ENCODE measurements at places on chromosomes 5 and 9.
A peak's percentile ranks its signal among the peaks of the same experiment; 100 is the strongest.

DNA sequence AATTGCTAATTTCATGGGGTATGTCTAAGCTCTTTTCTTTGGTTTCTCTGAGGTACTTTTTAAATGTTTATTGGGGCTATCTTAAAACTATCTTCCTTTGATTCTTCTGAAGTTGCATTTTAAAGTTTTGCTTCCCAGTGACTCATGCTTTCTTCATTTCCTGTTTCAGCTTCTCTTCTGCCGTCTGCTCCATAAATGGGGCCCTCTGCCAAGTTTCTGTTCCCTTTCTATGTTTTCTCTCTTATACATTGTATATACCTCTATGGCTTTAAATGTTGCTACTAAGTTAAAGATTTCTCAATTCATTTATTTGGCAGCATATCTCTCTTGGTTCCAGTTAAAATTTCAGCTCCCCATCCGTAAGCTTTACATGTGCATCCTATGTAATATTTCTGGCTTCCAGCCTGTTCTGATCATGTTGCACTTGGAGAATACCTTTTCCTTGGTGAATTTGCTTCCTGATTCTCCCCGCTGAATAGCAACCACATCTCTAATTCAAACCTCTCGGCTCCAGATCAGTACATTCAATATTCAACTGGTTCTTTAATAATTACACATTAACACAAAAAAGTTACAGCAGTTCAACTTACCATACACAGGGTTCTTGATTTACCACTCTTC, 125.3 kb downstream of the ST8SIA4 start:
- no peak for DNase-seq

DNA sequence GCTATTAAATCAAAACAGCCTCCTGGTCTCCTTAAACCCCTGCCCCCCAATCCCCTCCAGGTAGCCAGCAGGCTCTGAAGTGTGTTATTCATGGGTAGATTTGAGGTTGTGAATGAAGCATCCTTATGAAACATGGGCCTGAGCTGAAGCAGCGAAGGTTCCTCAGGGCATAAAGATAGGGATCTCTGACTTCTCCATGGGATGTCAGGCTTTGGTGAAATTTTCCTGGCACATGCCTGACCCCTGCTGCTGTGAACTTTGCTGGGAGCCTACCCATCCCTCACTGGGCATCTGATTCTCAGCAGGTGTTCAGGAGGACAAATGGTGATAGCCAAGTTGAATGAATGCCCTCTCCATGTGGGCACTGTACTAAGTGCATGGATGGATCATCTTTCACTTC, 250.3 kb downstream of the ASTN2 start:
- no peak for DNase-seq

DNA sequence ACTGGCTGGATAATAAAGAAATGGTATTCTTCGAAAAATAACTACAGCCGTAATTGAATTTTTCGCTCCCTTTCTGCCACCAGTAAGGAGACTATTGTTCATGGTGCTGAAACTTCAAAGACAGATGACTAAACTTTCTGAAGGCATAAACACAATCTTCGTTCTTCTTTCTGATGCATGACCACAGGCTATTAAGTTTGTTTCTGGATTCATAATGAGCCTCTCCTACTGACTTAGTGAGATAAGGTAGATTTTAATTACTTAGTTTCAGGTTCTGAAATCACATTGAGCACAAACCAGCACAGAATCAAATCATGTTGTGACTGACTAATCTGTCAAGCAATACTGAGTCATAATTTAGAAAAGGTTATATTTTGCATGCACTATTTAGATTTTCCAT, 441.8 kb upstream of the CCNG1 start:
- DNase-seq = no peak

- DNase-seq = no peak
These were observed 6.6 kb downstream of the TLN1 start for GRCh38 chr9:35725362-35725761.

DNA sequence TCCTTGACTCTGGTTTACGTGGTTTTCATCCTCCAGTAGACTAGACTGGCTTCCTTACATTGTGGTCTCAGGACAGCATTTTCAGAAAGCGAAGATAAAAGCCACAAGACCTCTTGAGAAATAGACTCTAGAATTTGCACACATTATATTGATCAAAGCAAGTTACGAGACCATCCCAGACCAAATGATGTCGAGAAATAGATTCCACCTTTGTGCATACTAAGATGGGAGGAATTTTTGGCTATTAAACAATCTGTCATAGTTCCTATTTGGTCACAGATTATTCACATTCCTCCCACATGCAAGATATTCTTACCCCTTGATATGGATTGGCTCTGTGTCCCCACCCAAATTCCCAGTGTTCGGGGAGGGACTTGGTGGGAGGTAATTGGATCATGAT, 65.6 kb downstream of the TEX10 start:
- DNase-seq = no peak

DNA sequence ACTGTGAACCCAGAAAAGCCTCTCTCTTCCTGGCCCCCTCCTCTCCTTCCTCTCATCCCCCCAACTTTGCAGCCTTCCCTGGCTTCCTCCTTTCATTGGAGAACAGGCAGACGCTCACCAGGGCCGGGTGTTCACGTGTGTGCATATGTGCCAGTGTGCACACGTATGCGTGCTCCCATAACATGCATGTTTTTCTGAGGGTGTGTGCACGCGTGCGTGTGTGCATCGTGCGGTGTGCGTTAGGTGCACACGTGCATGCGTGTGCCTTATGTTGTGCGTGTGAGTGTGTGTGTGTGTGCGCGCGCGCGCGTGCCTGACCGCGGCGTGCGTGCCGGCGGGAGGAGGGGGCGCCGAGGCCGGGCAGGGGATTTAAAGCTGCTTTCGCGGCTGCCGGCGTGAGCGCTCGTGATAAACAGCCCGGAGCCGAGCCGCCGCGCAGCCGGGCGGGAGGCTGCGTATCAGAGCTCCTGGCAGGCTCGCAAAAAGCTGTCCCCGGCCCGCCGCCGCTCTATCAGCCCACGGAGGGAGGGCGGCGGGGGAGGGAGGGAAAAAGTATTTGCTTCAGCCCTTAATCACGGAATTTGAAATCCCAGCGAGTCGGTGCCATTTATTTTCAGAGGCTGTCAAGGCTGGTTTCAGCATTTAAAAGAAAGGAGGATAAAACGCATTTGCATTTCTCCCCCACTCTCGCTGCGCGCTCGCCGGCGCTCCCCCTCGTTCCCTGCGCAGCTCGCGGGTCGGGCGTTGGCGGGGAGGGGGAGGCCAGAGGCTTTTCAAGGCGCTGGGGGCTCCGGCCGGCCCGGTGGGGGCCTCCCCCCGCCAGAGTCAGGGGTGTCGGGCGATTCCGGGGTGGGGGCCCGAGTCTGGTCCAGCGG, 183.9 kb downstream of the C9orf50 start:
- peak; percentile 48 for DNase-seq

DNA sequence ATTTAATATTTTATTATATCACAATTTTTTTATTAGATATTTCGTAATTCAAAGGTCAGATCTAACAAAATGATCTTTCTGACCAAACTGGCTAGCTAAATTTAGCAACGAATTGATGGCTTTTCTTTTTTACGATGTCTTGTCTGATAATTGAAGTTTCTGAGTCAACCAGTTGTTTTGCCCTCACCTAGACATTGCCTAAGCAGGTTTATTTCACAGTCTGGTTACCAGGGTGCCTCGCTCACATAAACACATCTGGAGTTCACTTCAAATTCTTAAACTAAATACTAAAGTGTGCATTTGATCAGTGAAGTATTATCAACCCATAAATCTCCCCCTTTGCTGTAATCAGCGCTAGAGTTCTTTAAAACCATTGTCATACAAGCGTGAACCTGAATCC, 448.3 kb downstream of the TLE4 start:
- DNase-seq = no peak

DNA sequence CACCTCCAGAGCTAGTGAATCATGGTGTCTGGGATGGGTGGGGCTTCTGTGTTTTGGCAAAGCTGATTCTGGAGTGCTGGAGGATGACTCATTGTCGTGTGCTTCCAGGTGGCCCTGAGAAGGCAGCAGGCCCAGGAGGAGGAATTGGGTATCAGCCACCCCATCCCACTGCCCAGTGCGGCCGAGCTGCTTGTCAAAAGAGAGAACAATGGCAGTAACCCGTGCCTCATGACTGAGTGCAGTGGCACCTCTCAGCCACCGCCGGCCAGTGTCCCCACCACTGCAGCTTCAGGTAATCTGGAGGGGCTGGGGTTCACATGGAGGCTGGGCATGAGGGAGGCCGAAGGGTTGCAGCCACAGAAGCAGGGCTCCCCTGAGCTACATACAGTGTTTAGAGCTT, 5.4 kb downstream of the DMRT1 start:
- DNase-seq = no peak

GRCh38 chr5:120901199-120901598, 437.1 kb downstream of the PRR16 start:
- no peak for DNase-seq

- DNase-seq = no peak
These were observed 797 bp downstream of the TOR2A start for GRCh38 chr9:127734247-127734746.

- DNase-seq = no peak
These were observed 65.2 kb upstream of the RANBP3L start for GRCh38 chr5:36366883-36367282.

GRCh38 chr5:9233712-9234111, 312.2 kb downstream of the SEMA5A start:
- no peak for DNase-seq

DNA sequence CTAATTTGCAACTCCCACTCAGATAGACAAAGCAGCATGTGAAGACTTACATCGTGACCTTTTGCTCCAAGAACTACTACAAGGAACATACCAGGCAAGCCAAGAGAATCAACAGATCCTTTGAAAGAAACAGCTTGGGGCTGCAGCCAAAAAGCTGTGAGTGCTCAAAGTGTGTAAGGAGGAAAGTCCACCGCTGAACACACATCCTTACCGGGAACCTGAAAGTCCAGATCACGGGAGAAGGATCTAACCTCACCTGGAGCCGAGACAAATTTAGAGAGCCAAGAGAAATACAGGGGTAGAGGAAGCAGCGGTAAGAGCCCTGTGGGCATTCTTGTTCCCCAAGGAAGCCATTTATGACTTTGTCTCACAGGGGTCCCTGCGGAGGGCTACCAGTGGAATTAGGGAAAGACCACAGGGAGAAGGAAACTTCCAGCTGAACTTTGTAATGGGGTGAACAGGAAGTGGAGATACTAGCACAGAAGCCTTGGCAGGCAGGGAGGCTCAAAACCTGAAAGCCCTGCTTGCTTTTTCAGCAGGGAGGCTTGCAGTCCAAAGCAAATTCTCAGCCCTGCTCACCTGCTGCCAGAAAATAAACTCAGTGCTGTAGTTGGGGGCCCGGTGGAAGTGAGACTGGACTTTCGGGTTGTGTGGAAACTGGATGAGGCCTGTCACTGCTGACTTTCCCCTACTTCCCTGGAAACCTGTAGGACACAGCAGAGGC, 350.2 kb downstream of the DTWD2 start:
- no peak for DNase-seq

- no peak for DNase-seq
These were observed 3.7 kb upstream of the RNF44 start for GRCh38 chr5:176540956-176541337.

- DNase-seq = no peak
These were observed 54.6 kb upstream of the ECM2 start for GRCh38 chr9:92590377-92590776.

- no peak for DNase-seq
These were observed 216.6 kb downstream of the SGCD start for GRCh38 chr5:156543348-156544145.

GRCh38 chr9:5571629-5572232, 57.2 kb upstream of the RIC1 start:
- DNase-seq = no peak

DNA sequence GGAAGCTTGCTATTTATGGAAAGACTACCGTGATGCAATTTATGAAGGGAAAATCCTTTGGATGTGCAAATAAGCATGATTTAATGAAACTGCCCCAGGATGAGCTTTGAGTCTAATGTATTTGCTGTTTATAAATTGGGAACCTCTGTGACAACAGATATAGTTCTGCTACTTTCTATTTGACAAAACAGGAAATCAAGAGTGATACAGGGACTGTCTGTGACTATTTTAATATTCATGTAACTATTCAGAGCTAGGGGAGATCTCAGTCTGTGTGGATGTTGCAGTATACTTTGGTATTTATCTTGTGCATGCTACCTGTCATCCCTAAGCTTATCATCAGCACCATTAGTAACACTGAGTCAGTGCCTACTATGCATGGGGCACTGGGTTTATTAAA, 132.1 kb downstream of the PDZD2 start:
- DNase-seq = no peak

DNA sequence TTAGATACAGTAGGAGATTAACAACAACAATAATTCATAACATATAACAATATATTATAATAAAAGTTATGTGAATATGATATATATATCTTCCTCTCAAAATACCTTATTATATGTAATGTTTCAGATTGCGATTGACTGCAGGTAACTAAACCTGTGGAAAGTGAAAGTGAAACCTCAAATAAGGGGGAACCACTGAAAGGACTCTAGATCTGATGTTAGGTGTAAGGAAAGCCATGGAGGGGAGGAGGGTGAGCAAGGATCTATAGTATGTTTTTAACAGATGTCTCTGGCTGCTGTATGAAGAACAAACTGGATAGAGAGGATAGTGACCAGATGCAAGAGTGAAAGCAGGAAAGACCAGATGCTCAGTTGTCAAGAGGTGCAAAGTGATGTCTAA, 5.8 kb upstream of the FSTL4 start:
- no peak for DNase-seq

DNA sequence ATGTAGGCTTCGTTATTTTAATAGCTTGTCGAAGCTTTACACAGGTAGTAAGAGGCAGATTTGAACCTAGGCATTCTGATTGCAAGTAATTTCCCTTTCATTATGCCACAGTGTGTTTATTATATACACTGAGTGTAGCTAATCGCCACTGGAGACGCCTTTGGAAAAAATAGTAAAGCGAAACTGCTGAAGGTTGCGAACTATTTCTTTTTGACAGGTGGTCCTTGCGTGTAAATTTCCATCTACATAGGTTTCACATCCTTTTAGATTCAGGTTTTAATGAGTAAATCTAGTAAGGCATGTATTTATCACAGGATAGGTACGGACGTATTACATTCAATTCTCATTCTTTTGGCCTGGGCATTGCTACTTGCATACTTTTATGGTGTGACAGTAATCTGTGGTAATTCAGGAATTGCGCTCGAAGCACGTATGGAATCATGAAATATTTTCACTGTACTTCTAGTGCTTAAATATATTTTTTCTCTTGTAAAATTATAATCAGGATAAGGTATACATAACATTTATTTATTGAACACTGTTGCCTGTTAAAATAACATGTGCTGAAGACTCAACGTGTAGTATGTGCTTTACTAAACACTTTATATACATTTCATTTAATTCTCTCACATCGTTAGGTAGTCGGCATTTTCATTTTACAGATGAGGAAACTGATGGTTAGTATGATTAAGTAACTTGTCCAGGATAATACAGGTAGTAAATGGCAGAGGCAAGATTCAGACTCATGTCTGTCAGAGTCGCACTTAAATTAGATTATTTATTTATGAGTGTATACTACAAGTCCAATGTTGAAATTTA, 1.8 kb downstream of the MARCHF6 start:
- no peak for DNase-seq
